ENCODE measurements at places on chromosomes 4 and X.

GRCh38 chr4:7423391-7423790 is 11.3 kb downstream of the PSAPL1 start:
- DNase-seq, result peak; percentile 5

GRCh38 chr4:112765317-112765974 is 128.5 kb downstream of the LARP7 start:
- no peak for DNase-seq

GRCh38 chr4:77911091-77911490 is 48.5 kb downstream of the MRPL1 start:
- no peak for DNase-seq

DNA sequence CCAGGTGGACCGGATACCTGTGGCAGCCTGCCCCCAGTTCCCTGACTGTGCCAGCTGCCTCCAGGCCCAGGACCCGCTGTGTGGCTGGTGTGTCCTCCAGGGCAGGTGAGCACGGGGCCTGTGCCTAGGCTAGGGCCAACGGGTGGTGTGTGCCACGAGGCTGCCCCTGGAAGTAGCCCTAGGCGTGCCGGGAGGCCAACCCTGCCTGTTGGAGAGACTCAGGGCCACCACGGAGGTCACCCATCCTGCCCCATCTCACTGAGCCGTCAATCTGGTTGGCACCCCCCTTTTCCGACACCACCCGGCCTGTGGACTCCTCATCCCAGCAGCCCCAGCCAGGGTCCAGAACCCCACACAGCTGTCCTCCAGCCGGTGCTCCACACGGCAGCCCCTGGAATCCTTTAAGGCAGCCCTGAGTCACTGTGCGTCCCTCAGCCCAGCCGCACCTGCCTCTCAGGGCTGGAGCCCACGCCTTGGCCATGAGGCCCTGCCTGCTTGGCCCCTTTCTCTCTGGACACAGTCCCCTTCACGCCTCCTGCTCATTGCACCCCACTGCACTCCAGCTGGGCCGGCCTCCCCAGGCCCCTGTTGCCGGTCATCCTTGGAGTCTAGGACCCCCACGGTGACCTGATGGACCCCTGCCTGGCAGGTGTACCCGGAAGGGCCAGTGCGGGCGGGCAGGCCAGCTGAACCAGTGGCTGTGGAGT is 5.3 kb downstream of the PLXNB3 start:
- peak; percentile 9 for DNase-seq

DNA sequence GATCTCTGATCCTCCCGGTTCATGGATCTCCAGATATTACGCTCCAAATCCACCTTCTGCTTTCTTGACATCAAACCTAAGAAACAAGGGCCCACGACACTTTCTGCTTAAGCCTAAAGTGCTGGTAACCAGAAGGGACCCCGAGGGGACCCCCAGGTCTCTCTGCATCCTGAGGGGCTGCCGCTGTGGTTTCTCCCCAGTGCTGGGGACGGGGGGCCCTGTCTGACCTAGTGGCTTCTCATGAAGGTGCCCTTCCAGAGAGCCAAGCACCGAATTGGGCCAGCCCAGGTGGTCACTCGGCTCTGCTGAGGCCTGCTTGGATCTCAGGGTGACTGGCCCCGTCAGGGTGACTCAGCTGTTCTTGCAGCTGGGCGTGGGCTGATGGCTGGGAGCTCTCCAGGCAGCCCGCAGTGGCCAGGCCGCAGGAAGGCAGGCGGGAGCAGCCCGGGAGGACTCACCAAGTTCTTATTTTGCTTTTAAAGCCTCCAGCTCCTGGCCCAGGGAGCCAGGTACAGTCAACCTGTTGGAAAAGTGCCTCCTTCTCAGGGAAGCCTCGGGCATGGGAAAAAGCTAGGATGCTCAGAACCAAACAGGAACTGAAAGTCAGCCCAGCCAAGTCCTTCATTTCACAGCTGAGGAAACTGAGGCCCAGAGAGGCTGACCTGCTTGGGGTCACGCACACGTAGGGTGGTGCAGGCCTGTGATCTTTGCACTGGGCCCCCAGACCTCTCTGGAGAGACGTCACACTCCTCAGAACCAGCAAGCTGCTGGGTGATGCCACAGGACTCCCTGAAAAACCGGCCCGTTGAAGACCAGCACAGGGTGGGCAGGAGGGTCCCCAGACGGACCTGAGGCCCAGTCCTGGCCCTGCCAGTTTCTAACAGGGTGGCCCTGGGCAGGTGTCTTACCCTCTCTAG is 16.7 kb downstream of the BLOC1S4 start:
- DNase-seq, result no peak

DNA sequence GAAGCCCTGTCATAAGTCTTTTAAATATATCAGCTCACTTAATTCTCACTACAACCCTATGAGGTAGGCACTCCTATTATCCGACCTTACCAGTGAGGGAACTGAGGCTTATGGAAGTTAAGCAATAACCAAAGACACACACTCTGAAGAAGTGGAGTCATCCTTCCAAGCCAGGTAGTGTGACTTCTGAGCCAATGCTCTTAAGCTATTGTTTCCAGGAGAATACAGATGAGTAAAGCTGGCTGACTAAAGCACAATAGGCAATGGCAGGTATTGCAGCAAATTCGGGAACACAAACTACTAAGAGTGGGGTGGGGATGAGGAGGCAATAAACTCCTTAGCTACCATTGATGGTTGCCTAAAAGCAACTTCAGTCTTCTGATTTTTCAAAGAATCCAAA is 81.8 kb upstream of the KIT start:
- no peak for DNase-seq

- DNase-seq, result no peak
These were observed 174.7 kb upstream of the PPP1R2C start for GRCh38 chrX:42952621-42953020.

- DNase-seq, result no peak
These were observed 10.2 kb upstream of the KCNE5 start for GRCh38 chrX:109635146-109635545.

GRCh38 chr4:130074096-130074495 is 978.1 kb downstream of the C4orf33 start:
- DNase-seq, result no peak

- DNase-seq, result no peak
These were observed 292.5 kb downstream of the UNC5C start for GRCh38 chr4:95256108-95256835.

- DNase-seq, result no peak
These were observed 31.3 kb downstream of the FABP2 start for GRCh38 chr4:119290598-119290997.

DNA sequence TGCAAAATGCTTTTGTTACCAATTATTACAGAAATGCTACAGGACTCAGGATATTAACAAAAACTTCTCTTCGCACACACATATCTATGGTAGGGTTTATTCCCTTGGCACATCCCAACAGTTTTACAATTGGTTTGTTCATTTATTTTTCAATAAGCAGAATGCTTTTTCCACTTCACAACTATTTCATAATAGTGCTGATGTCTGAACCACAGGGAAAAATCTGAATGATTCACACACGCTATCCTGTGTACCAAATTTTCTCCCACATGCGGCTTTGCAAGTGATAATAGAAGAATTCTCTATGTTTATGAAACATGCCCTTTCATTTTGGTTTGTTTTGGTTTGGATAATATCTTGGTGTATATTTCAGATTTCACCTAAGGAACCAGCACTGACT is 725.7 kb upstream of the TENM3 start:
- DNase-seq, result no peak

DNA sequence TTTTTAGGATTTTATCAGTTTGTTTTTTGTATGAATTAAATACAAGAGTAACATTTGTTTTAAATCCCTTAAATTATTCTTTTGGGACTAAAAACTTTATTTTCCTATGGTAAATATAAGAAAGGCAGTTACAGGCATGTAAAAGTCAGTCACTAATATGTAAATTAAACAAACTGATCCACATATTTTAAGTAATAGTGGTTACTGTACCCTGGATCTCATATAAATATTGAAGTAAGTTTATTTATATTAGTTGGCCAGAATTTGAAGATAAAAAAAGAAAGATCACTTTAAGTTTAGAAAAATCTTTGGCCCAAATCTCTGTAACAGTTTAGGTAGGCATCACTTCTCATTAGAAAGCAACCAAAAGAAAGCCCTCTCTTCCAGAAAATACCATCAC is 45.8 kb downstream of the LDB2 start:
- DNase-seq, result no peak

GRCh38 chr4:54144661-54145171 is 44.8 kb downstream of the GSX2 start:
- DNase-seq, result no peak

GRCh38 chr4:115515772-115516171 is 402.4 kb upstream of the NDST4 start:
- DNase-seq, result no peak

- no peak for DNase-seq
These were observed 110.4 kb downstream of the AFF1 start for GRCh38 chr4:87045234-87045558.

DNA sequence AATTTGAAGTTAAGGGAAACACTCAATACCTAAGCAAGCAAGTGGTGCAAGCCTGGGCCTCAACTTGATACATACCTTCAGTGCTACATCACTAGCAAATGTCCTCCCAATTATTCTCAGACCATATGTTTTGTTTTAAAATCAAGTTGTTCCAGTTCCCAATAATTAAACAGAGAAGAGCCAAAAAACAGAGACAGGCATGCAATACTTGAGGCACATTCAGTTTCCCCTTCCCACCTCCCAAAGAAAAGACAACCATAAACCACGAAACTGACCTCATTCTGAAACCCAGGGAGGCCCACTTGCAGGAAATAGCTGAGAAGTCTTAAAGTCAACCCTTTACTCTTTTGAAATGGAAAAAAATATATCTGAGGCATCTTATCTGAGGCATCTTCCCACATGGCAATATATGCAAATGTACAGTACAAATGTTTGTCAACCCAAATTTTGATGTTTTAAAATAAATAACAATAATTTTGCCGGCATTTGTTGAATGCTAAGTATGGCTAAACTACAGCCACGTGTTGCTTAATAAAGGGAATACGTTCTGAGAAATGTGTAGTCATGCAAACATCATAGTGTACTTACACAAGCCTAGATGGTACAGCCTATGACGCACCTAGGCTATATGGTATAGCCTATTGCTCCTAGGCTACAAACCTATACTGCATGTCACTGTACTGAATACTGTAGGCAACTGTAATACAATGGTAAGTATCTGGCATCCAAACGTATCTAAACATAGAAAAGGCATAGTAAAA is 147.5 kb downstream of the TSPAN5 start:
- DNase-seq, result no peak

DNA sequence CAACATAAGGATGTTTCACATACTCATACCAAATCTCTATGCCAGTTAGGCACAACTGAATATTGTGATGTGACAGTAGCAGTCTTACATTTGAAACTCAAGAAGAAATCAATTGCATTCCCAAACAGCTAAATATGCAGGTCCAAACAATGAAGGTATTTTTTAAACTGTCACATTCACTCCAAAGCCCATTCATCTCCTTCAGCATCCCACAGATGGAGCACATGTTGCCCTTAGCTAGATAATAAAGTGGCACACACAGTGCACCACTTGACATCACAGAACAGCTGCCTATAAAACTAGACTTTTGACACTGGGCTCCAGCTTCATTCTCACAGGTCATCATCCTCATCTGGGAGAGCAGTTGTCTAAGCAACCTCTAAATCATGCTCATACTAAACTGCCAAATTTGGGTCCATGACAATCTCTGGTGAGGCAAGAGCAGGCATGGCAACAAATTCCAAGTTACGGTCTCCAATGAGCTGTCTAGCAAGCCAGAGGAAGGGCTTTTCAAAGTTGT is 26.2 kb upstream of the ARHGEF6 start:
- no peak for DNase-seq

DNA sequence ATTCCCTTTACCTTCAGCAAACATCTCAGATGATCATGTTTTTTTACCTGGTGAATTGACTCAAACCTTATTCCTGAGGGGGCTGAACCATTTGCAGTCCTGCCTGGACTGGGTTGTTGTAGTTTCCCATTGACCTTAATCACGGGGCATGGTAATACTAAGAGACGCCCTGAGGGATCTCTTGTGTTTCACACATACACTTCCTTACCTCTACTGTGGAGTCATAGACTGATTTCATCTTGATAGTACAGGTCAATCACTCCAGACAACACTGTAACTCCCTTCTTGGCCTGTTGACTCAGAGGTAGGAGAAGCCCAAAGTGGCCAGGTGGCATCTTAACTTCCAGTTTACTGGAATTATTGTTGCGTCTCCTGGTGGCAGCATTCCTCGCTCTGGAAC is 1064.0 kb upstream of the PCDH10 start:
- DNase-seq, result no peak

GRCh38 chrX:132423323-132423722 is 65.5 kb downstream of the MBNL3 start:
- no peak for DNase-seq

DNA sequence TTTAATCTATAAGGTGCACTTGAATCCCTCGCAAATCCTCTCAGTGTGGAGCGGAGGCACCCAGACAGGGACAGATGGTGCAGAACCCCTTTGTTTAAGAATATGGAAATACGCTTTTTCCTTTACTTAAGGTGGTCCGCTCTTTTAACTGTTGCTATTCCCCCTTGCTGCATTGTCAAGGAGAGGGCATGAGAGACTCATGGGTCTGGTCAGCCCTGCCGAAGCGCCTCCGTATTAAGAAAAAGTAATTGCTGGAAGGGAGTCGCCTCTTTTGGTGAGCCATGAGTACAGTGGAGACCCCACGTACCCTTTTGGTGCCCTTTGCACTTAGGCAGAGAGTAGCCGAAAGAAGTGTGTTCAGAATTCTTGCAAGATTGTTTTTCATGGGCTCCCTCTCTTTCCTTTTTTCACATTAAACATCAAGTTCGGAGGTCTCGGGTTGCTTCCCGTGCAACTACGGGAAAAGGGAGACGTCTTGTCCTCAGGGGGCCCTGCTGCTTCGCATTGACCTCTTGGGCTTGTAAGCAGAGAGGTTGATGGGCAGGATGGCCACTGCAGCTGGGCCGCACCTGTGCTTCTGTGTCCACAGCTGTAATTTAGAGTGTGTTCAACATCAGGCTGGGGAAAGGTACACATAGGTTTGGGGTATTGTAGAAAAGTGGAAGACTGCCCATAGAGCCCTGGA is 109.6 kb downstream of the SPRY1 start:
- peak; percentile 41 for DNase-seq

GRCh38 chr4:111676533-111676932 is 468.7 kb upstream of the FAM241A start:
- no peak for DNase-seq

- no peak for DNase-seq
These were observed 66.7 kb upstream of the DHX15 start for GRCh38 chr4:24650849-24651640.

- peak; percentile 68 for DNase-seq
These were observed 72.5 kb downstream of the RAPGEF2 start for GRCh38 chr4:159175085-159175988.

- no peak for DNase-seq
These were observed 831.9 kb downstream of the TRIML1 start for GRCh38 chr4:188971125-188971524.

- no peak for DNase-seq
These were observed 73.1 kb downstream of the RAPGEF2 start for GRCh38 chr4:159175989-159176375.

DNA sequence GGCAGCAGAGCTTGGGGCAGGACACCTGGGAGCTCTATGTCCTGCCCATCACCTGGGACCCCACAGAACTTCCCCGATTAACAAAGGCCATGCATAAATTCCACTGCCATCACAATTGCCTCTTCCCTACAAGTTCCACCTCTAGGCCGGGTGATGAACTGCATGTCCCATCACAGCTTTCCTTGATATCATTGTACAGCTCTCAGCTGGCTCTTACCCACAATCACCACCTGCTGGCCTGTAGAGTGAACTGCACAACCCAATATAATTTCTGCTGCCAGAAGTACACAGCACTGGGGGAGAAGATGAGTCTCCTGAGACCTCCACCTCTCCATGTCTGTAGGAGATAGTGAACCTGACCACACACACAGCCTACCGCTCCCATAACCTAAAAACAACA is 285.0 kb upstream of the AADAT start:
- DNase-seq, result peak; percentile 58

GRCh38 chr4:22179124-22179874 is 230.7 kb upstream of the KCNIP4 start:
- no peak for DNase-seq

Measured in WERI-Rb-1 (cell line).